ENCODE measurements at places on chromosomes 3 and 15. TPM values are rescaled to one million over a fixed set of nuclear protein-coding genes. Genes with fewer than 3 reads are reported as not detected.

LRRC49 gene
- total RNA-seq, result 201 TPM

C2CD4A gene
- not detected for total RNA-seq

ITIH1 gene
- not detected for total RNA-seq

ARPIN gene
- total RNA-seq, result 21.6 TPM

CFAP100 gene
- total RNA-seq, result 5.9 TPM

SPTSSB gene
- total RNA-seq, result 4.1 TPM

TM6SF1 gene
- total RNA-seq, result 15.0 TPM

CNTN4 gene
- 102 TPM for total RNA-seq

ZNF502 gene
- 14.1 TPM for total RNA-seq

HDGFL3 gene
- total RNA-seq, result 122 TPM

MGLL gene
- total RNA-seq, result 62.9 TPM
